Large intestine (tissue), 12 donors: ENCODE measurements at places on chromosomes 16 and 17. TPM values are rescaled to one million over a fixed set of nuclear protein-coding genes. Genes with fewer than 3 reads are reported as not detected.

- DNase-seq, result no peak
These were observed 87.2 kb downstream of the KSR1 start for GRCh38 chr17:27543464-27543856.

DNA sequence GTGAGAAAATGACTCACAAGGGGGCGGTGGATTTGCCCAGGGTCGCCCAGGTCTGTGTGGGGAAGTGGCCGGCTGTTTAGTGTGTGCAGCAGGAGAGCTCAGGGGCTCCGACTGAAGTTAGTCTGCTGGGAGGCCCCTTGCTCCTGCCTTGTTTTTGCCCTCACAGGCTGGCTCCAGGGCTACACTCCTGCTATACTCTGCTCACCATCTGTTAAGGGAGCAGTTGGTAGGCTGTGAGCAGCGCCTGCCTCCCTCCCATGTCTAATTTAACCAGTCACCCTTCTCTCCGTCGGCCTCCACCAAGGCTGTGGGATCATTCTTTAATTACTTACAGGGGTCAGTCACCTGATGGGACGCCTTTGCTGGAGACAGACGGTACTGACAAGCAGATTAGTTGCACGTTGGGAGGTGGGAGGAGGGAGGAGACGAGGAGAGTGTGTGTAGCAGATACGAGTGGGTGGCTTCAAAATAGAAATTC lies 35.5 kb downstream of the KSR1 start:
- DNase-seq, result no peak

GRCh38 chr16:81601601-81602255 lies 157.1 kb downstream of the CMIP start:
- DNase-seq, result no peak

DNA sequence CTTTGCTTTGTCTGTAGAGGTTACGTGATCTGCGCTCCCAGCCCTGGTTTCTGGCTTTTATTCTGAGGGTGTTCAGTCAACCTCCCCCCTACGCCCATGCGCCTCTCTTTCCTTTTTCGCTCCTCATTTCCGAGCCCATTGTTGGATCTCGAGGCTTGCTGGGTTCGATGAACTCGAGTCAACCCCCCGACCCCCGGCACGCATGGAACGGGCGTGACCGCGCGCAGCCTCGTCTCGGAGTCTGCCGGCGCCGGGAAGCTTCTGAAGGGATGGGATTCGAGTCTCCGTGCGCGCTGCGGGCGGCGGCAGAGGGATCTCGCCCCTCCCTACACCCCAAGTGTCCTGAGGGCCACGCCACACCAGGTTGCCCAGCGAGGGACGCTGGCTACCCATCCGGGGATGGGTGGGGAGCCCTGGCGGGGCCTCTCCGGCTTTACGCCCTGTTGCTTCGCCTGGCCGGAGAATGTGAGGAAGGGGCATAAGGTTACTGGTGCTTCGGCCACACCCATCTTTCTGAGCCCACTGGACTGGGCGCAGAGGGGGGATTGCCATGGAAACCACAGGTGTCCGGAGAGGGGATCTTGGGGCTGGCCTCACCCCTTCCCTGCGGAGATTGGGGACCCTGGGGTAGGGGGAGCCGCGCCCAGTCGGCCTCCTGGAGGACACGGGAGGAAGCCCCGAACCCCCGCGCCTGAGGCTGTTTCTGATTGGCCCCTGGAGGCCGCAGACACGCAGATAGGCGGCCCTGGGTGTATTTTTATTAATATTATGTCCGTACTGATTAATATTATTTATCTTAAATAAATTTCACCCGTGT lies 1.8 kb downstream of the MAPT start:
- DNase-seq, result no peak

DNA sequence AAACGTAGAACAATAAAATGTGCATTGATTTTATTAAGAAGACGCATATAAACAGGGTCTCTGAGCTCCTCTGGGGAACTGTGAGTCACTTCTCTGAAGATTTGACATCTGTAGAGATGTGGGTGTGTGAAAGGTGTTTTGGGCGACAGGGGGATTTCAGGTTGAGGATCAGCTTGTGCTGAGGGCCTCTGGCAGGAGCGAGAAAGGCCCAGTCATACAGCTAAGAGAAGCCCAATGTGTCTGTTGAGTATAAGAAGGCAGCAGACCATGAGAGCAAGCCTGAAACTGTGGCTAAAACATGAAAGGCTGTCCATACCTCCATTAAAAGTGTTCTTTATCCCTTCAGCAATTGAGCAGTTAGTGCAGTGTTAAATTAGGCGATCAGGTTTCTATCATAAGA lies 406.5 kb upstream of the MON1B start:
- DNase-seq, result no peak

- DNase-seq, result no peak
These were observed 381.7 kb downstream of the SLC39A11 start for GRCh38 chr17:72710834-72711233.

Gene CORO7
- polyA plus RNA-seq, result 41.4 TPM

DNA sequence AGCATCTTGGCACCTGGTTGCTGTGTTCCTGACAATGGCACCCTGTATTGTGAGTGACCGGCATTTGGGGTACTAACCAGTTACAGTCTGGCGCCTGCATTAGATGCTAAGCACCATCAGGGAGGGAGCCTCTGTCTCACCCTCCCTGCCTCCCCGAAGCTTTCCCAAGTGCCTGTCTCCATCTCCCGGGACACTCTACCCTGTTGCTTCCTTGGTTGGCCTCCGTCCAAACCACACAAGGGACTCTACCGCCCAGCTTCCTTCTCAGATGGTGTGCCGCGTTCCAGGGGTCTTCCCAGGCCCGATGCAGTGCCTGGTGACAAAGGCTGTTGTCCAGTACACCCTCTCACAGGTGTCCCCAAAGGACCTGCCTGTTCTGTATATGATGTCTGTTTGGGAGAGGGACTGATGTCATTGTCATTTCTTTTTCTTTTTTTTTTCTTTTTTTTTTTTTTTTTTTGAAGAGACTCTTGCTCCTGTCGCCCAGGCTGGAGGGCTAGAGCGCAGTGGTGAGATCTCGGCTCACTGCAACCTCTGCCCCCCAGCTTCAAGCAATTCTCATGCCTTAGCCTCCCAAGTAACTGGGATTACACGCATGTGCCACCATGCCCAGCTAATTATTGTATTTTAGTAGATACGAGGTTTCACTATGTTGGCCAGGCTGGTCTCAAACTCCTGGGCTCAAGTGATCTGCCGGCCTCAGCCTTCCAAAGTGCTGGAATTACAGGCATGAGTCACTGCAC lies 6.7 kb downstream of the SNN start:
- DNase-seq, result no peak

DNA sequence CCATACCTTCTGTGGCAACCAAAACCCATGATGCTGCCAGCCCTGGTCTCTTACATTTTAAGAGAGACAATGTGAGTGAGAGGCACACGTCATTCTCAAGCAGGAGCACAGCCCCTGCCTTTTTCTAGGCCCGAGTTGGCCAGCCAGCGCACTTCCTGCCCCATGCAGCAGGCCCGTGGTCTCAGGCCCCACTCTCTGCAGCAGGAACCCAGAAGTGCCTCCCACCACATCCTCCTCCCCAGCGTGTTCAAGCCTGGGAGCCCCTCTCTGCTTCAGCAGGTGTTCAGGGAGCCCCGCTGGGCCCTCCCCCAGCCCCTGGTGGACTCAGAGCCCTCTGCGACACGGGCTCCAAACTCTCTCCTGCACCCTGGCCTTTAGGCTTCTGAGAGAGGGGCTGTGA lies 30.5 kb downstream of the ITGAE start:
- DNase-seq, result peak; percentile 20

Gene CA5A
- polyA plus RNA-seq, result 0.03 TPM

Gene CTF1
- 4.0 TPM for polyA plus RNA-seq

Gene CLEC19A
- polyA plus RNA-seq, result not detected

Gene KARS1
- polyA plus RNA-seq, result 100 TPM
